Right kidney (tissue), 9 donors: ENCODE measurements at places on chromosomes 1 and 21.

- DNase-seq: no peak
Observed at GRCh38 chr1:203284411-203285123, 20.8 kb upstream of the BTG2 start.

DNA sequence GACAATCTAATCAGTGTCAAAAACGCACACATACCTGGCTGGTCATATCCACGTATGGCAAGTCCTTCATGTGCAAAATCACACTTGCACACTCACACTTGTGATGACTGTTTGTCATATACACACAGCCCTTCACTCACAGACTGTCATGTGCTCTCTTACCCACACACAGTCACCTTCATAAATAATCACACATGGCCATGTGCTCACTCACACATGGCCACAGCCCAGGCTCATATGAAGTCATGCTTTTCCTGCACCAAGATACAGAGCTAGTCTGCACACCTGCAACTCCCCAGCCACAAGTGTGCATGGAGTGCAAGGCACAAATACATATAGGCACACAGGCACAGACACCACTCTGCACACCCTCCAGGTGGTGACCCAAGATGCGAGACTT, 45.4 kb upstream of the FOXO6 start:
- DNase-seq: no peak

DNA sequence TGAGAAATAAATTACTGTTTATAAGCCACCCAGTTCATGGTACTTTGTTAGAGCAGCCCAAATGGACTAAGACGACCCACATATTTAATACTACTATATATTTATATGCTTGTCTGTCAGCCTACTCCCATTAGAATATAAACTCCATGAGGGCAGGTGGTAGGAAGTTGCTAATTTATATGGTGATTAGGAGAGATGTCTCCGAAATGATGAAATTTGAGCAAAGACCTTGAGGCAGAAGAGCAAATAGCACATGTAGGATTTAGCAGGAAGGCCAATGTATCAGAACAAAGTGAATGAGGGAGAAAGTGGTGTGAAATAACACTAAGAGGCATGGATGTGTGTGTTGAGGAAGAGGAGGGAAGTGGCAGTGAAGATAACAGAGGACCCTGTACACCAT, 10.6 kb upstream of the SLFNL1 start:
- DNase-seq: no peak

DNA sequence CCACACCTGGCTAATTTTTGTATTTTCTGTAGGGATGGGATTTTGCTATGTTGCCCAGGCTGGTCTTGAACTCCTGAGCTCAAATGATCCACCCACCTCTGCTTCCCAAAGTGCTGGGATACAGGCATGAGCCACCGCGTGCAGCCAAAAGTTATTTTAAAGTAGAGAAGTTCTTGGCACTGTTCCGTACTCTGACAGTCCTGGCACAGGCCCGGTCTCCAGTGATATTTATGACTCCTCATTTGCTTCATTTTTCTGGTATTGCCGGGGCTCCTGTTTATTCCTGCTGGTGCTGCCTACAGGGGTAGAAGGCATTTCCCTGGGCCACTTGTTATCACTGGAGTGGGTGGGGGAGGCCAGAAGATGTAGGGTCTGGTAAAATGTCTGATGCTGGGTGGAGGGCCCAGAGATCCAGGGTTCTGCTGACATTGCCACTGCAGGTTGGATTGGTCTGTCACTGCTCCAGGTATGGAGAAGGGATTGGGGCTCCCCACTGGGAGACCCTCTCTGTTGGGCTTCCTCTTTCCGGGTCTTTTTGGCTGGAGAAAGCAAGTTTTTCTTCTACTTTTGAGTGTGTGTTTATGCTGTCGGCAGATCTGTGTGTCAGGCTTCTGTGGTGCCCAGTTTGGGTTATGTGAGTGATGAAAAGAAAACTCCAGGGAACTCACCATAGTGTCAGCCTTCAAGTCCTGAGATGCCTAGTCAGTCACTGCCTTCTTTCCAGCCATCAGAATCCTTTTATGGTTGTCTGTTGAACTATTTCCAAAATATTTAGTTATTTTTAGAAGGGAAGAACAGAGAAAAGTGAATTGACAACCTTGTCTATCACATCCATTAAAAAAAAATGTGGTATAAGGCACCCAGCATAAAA, 4.5 kb downstream of the MROH7 start:
- no peak for DNase-seq

DNA sequence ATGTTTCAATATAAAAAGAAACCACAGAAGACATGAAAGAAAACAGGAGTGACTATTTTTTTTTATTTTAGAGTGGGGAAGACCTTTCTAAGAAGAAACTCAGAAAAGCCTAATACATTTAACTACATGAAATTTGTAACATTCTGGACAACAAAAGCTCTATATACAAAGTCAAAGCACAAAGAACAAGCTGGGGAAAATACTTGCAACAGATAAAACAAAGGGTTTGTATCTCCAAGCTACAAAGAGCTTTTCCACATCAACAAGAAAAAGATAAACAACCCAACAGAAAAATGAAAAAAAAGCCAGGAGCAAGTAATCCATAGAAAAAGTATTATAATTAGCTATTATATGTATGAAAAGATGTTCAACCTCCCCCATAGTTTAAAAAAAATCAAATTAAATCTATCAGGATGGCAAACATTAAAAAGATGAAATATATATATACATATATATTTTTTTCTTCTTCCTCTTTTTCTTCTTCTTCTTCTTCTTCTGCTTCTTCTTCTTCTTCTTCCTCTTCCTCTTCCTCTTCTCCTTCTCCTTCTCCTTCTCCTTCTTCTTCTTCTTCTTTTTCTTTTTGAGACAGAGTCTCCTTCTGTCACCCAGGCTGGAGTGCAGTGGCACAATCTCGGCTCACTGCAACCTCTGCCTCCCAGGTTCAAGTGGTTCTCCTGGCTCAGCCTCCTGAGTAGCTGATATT, 49.1 kb upstream of the EPS8L3 start:
- DNase-seq: no peak

DNA sequence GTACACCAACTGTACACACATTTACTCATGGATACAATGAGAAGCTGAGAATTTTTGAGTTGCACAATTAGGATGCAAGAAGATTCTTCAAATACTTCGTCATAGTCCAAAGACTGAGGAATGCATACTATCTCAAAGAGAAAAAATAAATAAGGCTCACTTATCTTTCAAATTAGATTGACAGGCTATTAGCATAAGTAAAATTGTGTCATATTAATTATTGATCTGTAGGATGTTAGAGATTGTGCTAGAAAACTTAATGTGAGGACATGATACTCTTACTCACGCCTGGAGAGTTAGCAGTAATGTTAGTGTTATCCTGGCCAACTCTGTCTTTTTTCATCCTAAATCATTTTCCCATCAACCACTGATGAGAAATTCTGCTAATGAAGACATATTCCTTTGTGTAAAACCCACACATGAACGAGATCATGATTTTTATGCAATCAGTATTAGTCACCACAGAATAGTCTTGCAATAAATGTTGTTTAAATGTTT, 659.0 kb downstream of the LTN1 start:
- DNase-seq: no peak

GRCh38 chr1:185565302-185565701, 168.9 kb upstream of the HMCN1 start:
- no peak for DNase-seq

- DNase-seq: no peak
Observed at GRCh38 chr1:39354572-39354971, 136.9 kb upstream of the BMP8A start.

DNA sequence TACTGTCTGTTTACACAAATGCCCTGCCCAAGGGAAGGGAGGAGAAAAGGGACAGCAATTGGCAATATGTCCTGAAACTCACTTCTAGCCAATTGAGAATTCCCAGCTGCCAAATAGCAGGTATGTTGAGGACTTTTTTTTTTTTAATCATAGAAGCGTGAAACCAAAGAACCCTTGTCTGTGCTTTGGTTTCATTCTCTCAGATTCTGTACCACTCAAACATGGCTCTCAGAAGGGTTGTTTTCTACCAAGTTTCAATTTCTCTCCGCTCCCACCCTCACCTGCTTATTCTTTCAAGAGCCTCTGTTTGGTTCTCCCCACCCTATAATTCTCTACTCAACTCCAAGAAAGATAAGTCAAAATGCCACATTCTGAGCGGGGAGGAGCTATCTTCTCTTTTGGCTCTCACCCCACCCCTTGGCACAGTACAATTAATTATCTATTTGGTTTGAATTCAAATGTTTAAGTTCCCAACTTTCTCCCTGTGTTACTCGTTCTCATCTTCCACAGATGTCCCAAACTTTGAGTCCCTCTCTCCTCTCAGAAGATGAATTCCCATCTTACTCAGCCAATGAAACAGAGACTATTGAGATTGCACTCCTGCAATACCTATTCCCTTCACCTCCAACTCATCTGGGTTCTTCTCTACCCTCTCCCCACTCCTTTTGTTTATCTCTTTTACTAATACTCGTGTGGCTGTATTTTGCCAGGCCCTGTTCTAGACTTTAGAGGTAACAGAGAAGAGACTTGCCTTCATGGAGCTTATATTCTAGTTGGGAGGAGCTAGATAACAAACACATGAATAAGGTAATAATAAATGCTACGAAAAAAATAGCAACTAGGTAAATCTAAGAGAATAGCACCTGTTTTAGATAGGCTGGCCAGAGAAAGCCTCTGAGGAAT, 3.9 kb upstream of the TP53BP2 start:
- no peak for DNase-seq

GRCh38 chr21:35882791-35883240, 177.5 kb downstream of the SETD4 start:
- DNase-seq: no peak
